ENCODE measurements at places on chromosomes 7 and 10. TPM values are rescaled to one million over a fixed set of nuclear protein-coding genes. Genes with fewer than 3 reads are reported as not detected.
A peak's percentile ranks its signal among the peaks of the same experiment; 100 is the strongest.

Gene EBF3
- not detected for total RNA-seq

Gene HILPDA
- 11.8 TPM for total RNA-seq

Gene FAM241B
- 13.7 TPM for total RNA-seq

Gene FAM185A
- 7.5 TPM for total RNA-seq

Gene SPDYE2B
- not detected for total RNA-seq

Gene CD36
- 0.39 TPM for total RNA-seq

Gene TEX47
- not detected for total RNA-seq

Gene DNAH11
- total RNA-seq: not detected

- no peak for DNase-seq
These were observed 38.5 kb downstream of the C1GALT1 start for GRCh38 chr7:7220821-7221220.

DNA sequence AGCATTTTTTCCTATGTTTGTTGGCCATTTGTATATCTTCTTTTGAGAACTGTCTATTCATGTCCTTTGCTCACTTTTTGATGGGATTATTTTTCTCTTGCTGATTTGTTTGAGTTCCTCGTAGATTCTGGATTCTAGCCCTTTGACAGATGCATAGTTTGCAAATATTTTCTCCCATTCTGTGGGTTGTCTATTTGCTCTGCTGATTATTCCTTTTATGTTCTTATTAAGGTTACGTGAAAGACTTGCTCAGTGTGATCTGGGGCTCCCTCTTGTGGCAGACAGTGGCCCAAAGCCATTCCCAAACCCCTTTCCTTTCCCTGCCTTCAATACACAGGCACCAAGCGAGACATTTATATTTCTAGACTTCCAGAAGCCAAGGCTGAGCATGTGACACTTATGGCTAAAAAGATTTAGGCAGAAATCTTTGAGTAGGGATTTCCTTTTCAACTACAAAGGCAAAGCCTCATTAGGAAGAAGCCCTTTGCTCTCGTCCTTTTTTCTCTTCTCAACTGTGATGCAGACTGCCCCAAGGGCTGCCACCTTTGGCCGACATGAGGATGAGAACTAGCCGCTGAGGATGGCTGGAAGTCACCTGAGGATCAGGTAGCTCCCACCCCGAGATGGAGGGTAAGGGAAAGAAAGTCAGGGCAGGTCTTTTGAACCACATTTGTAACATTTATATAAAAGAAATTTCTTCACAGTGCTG, 23.6 kb downstream of the ST8SIA6 start:
- no peak for DNase-seq

- no peak for DNase-seq
These were observed 48.0 kb downstream of the MALSU1 start for GRCh38 chr7:23347033-23347681.

DNA sequence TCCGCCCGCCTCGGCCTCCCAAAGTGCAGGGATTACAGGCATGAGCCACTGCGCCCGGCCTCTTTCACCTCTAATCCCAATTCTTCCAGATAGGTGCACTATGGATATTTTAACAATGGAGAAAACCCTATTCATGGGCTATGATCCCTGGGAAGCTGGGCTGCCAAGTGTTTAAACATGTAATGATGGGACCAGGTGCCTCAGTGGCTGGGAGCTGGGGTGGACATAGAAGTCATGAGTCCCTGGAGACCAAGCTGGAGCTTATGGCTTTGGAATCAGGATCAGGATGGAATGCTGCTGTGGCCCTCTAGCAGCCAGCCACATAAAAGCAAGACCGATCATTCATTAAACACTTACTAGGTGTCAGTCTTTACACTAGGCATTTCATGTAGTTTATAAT, 41.8 kb upstream of the IGFBP3 start:
- DNase-seq: no peak

- no peak for DNase-seq
These were observed 30.7 kb downstream of the FGF8 start for GRCh38 chr10:101745074-101745696.

- DNase-seq: no peak
These were observed 241.2 kb downstream of the CCDC7 start for GRCh38 chr10:32687116-32687515.

DNA sequence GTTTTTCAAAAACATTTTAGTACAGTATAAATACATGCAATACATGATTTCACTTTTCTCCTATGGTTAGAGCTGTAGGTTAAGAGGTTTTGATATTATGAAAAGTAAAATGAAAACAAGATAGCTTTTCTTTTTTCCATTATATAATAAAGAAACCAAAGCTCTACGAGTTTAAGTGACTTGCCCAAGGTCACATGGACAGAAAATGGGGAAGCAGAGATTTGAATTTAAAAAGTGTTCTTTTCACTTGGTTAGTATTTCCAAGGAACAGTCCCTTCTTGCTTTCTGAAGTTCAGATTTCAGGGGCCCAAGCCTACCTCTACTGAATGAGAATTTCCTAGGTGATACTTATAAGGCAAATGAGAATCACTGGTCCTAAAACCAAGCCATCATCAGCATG, 13.2 kb upstream of the MAP3K8 start:
- no peak for DNase-seq

- DNase-seq: no peak
These were observed 111.4 kb upstream of the AGK start for GRCh38 chr7:141439776-141440175.

- no peak for DNase-seq
These were observed 151.0 kb upstream of the NEBL start for GRCh38 chr10:21048068-21048467.

GRCh38 chr10:108989976-108990375, 933.3 kb downstream of the XPNPEP1 start:
- no peak for DNase-seq

DNA sequence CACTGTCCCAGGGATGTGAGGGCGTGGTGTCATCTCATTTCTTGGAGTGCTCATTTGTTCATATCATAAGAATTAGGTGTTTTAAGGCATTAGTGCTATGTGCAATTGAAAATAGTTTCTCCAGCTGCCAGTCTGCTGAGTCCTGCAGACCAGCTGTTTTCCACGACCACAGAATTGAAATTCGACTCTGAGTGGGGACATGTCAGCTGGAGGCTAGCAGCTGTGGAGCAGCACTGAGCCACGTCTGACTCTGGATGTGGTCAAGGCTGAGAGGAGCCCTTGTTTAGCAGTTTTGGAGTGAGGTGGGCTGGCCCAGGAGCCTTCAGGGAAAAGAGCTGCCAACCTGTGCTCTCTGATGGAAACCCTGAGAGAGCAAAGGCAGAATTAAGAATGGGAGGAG, 156.3 kb upstream of the GRB10 start:
- DNase-seq: no peak

- DNase-seq: no peak
These were observed 582.9 kb upstream of the ANKRD30A start for GRCh38 chr10:36542493-36542892.

DNA sequence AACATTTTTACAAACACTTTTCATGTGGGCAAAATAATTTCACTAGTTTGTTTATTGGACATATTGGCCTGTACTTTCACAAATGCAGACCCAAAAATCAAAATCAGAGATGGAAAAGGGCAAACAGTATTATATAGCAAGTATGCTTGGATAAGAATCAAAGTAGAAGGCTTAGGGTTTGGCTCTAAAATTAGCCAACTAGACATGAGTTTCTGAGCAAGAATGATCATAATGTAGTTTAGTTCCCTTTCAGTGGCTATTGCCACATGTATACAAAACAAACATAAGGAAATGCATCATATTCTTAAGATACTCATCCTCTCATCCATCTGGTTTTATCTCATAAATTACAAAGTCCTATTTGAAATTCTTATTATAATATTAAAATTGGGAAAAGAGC, 132.5 kb downstream of the IMMP2L start:
- no peak for DNase-seq

DNA sequence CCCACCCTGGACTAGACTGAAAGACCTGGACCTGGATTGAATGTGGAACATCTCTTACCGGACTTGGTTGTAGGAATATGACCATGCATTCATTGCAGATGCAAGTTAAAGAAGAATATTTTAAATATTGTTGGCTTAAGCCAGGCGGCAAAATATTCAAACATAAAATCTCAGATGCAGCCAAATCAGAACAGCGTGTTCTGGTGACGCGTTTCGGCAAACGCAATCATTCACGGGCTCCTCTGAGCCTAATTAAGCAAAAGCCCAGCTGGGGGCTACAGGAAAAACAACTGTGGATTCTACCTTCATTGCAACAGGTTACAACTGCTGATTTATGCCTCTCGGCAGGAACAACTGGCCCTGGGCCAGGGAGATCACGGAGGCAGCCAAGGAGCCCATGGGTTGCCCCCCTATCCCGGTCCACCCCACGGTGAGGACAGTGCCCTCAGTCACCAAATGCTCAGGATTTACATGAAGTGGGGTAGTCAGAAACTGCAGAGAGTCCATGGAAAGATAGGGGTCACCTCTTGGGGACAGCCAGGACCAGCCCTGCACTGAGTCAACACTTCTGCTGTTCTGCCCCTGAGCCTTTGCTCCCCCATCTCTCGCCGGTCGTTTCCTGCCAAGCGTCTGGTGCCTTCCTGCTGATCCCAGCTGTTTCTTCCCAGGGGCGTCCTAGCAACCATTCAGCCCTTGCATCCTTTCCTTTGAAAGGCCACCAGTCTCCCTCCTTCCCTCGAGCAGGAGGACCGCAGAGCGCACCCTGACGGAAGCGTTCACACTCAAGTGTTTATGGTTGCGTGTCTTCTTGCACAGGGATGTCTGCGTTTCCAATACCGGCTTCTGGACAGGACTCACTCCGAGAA, 64.4 kb upstream of the SFMBT2 start:
- no peak for DNase-seq

DNA sequence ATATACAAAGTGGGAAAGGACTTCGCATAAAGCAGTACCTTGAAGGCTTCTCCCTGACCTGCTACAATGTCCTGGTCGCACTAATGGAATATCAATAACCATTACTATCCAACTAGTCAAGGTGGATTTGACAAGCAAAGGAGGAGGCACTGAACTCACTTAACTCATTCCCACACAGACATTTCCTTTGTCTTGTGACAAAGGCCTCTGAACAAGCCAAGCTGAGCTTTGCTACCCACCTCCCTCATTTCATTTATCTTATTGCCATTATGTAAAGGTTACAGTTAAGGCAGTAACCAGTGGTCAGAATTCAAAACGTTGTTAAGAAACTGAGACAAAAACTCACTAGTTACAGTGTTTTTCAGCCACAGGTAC, 7.3 kb downstream of the ELMO1 start:
- no peak for DNase-seq

GRCh38 chr7:22354462-22354861, 2.5 kb downstream of the RAPGEF5 start:
- DNase-seq: no peak

GRCh38 chr10:16520900-16521299, 779 bp downstream of the C1QL3 start:
- peak; percentile 83 for DNase-seq

DNA sequence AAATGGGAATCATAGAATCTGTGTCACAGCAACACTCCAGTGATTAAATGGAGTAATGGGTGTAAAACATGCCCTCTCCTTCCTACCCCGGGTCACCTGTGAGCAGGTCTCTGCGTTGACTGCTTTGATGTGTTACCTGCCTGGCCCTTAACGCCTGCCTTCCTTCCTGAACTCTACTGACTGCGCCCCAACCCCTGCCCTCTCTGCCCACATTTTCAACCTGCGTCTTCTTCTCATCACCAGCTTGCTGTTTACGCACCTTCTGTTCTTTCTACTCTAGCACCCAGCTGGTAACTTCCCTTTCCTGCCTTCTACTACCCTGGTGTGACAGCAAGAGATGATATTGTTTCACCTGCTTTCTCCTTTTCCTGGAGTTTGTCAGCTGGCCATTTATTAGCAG, 303.0 kb upstream of the LRGUK start:
- DNase-seq: no peak

DNA sequence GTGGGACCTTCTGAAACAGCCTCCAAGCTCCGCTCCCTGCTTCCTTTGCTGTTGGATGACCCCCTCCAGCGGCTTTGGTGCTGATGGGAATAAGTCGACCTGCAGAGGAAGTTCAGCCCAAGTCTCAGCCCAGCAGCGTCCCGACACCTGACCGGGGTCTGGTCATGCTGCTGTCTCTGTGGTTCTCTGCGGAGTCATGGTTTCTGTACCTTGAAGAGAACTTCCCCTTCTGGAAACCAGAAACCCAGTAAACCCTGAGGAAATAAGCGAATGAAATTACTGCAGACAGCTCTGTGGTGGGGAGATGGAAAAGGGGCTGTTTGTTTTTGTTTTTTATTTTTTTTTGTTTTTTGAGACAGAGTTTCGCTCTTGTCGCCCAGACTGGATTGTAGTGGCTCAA, 18.3 kb upstream of the ZNF12 start:
- no peak for DNase-seq

GRCh38 chr10:121058082-121058481, 206.9 kb downstream of the WDR11 start:
- no peak for DNase-seq

DNA sequence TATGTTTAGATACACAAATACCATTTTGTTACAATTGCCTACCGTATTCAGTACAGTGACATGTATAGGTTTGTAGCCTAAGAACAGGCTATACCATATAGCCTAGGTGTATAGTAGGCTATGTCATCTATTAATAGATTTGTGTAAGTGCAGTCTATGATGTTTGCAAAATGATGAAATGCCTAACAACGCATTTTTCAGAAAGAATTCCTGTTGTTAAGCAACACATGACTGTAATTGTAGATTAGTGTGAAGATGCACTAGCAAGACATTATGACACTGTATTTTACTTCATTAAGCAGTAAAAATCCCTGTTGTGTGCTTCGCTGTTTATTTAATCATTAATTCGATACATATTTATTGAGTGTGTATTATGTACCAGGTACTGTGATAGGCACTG, 446.0 kb downstream of the SUGCT start:
- DNase-seq: no peak

DNA sequence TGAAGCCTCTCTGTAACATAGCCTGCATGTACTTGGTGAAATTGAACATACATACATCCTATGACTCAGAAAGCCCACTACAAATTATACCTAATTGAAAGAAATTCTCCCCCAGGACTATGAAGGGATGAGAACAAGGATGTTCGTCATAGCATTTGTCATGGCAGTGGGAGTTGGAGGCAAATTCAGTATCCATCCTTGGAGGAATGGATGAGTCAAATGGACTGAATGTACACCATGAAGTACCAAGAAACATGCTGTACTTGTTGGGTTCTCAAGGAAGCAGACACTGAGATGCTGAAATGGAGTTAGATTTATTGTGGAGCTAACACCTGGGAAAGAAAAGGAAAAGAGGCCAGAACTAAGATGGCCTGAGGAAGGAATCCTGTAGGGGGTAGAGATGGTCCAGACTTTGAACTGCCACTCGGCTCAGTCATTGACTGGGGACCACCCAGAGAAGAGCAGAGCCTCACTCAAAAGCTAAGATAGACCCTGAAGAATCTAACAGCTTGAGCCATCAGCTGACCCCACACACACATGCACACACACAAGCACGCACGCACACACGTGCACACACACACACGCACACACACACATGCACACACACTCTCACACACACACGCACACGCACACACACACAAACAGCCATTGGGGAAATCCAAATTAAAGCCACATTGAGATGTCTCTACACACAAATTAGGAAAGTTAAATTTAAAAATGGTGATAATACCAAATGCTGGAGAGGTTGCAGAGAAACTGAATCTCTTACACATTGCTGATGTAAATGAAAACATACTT, 22.3 kb downstream of the AOC1 start:
- no peak for DNase-seq
